ENCODE measurements at places on chromosomes 12 and 14. TPM values are rescaled to one million over a fixed set of nuclear protein-coding genes. Genes with fewer than 3 reads are reported as not detected.

DNA sequence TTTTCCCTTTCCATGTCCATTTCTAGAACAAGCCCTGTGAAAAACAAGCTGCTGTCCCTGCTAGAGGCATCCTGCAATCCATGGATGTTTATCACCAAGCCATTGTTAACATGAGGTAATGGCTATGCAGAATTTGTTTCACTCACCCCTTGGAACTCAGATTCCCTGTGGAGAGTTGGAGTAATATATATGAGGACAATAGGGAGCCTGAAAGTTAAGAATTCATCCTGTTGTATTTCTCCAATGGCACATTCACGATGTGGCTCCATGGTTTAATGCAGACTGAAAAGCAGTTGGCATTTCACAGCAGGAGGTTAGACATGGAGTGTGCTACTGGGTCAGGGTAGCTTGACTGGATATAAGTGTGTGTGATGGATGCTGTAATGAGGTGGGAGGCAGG lies 32.4 kb downstream of the GPR65 start:
- no peak for DNase-seq
- H3K4me3 ChIP-seq = no peak overlapping the region
- no peak overlapping the region for H3K27ac ChIP-seq
- peaks cover 17% of the 10 kb centered on the region for H3K4me1 ChIP-seq

The TRIM9 gene
- total RNA-seq = 0.36 TPM

The PIK3C2G gene
- total RNA-seq = not detected

DNA sequence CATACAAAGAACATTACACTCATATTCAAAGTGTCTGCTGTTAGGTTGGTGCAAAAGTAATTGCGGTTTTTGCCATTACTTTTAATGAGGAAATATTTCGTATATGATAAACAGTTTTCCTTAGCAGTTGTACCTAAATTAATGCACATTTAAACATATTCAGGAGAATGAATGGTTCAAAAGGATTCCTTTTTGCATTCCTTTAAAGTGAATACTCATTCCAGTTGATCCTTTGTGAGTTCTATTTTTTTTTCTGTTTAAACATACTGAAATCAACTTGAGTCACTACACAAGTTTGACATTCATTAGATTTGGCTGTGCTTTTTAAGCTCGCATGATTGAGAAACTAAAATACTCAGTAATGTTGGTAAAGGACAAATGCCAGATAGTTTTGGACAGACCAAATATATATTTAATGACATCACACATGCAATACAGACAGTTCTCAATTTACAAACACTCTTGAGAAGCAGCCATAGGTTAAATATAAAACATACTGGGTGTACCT lies 13.8 kb upstream of the SLC38A2 start:
- peaks cover 9% of the 10 kb centered on the region for H3K36me3 ChIP-seq
- no peak overlapping the region for H3K4me3 ChIP-seq

- no peaks in the 10 kb centered on the region for H3K27me3 ChIP-seq
- no peak for DNase-seq
- no peak overlapping the region for H3K27ac ChIP-seq
- no peaks in the 10 kb centered on the region for H3K4me1 ChIP-seq
- peaks cover 5% of the 10 kb centered on the region for H3K36me3 ChIP-seq
- H3K4me3 ChIP-seq = no peak overlapping the region
These were observed 22.9 kb upstream of the KTN1 start for GRCh38 chr14:55556929-55557623.

DNA sequence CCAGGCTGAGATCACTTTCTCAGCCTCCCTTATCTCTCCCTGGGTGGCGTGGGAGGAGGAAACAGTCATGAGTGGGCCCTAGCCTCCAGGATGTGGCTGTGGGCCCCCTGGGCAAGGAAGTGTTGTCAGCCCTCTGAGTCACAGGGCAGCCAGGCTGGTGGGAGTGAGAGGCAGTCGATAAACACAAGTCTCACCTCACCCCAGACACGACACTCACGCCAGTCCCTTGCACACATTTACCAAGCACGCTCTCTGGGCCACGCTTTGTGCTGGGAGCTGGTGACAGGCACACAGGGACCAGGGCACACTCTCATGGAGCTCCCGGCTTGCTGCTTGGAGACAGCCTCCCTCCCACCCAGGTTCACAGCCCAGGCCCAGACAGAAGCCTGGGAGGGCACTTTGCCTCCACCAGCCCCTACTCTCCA lies 1.9 kb upstream of the KRT79 start:
- H3K4me3 ChIP-seq = no peak overlapping the region
- peak; percentile 77 for DNase-seq
- H3K36me3 ChIP-seq = no peaks in the 10 kb centered on the region
- H3K4me1 ChIP-seq = peaks cover 22% of the 10 kb centered on the region
- peaks cover 15% of the 10 kb centered on the region for H3K27me3 ChIP-seq

The RFX4 gene
- total RNA-seq = not detected

DNA sequence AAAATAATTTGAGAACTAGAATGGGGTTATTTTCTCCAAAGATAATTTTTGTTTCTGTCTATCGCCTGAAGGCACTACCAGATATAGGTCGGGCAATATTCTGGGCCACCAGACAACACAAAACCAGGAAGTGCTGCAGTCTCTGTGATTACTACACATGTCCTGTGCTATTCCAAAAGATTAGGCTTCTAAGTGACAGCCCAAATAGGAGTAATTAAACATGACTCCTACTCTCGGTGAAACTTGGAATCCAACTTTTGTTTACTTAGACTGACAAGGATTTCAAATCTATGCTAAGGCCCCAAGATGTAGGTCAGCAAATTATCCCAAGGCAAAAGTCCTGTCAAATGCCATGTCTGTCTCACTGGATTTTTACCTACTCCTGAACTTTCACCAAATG lies 157.6 kb upstream of the LRFN5 start:
- H3K4me3 ChIP-seq = no peak overlapping the region
- no peak for DNase-seq
- H3K4me1 ChIP-seq = no peaks in the 10 kb centered on the region
- H3K27me3 ChIP-seq = no peaks in the 10 kb centered on the region

GRCh38 chr12:6182279-6182898 lies 17.8 kb upstream of the CD9 start:
- H3K4me1 ChIP-seq = no peaks in the 10 kb centered on the region
- H3K36me3 ChIP-seq = no peaks in the 10 kb centered on the region
- no peak overlapping the region for H3K4me3 ChIP-seq
- no peak overlapping the region for H3K27ac ChIP-seq

The MMP17 gene
- 0.87 TPM for total RNA-seq

DNA sequence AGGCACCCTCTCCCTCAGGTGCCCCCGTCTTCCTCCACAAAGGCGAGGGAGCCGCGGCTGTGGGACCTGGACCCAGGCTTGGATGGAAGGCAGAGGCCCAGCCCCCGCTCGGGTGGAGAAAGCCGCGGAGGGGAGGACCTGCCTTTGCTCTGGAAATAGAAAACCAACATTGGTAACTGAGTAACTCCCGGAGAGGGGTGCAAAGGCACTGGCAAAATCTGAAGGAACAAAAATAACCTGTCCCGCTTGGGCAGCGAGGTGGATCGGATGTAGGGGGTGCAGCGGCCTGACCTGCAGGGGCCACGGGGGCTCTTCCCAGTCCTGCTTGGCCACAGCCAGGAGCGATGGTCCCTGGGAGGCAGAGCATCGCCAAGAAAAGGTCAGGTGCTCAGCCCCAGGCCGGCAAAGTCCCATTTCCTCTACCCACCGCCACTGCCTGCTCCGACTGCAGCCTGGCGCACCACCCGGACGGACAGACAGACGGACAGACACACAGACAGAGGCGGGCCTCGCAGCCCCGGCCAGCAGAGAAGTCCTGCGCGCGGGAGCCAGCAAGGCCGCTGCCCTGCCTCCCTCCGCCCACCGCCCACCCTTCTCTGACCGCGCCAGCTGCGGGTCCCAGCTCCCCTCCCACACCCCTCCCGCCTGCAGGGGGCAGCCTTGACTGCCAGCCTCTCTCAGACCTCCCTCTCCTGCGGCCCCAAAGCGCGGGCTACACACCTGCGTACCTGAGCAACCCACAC lies 21.4 kb upstream of the TMEM106C start:
- H3K27ac ChIP-seq = no peak overlapping the region
- no peaks in the 10 kb centered on the region for H3K4me1 ChIP-seq
- H3K4me3 ChIP-seq = no peak overlapping the region
- no peaks in the 10 kb centered on the region for H3K36me3 ChIP-seq
